ENCODE measurements at places on chromosomes 6 and 20. TPM values are rescaled to one million over a fixed set of nuclear protein-coding genes. Genes with fewer than 3 reads are reported as not detected.

DNA sequence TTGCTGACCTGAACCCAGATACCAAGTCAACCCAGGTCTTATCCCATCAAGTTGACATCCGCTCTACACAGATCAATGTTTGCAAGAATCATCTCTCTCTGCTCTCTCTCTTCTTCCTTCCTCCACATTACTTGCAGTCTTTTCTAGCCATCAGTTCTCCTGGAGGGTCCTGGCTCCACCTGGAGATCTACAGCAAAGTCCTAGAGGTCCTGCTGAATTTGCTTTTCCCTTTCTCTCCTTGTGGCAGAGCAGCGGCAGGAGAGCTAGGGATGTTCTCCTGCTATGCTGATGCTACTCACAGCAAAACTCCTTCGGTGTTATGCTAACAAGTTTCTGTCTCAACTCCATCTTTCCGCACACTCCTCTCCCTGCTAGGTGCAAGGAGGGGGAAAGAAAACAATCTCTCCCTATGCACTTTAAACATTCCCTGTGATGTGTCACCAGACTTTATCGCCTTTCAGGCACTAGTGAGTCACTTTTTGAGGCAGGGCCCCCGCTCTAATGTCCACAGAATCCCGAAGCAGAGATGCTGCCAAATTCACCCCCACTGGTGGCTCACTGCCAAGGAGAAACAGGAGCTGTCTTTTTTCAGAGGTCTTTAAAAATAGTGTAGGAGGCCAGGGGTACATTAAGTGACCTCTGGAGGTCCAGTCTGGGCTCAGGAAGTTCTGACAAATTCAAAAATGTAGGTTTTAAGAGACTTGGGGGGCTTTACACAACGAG, 62.6 kb downstream of the FAM50B start:
- peak; percentile 93 for DNase-seq

- peak; percentile 25 for DNase-seq
Observed at GRCh38 chr6:31332637-31333602, 24.1 kb downstream of the HLA-B start.

DNA sequence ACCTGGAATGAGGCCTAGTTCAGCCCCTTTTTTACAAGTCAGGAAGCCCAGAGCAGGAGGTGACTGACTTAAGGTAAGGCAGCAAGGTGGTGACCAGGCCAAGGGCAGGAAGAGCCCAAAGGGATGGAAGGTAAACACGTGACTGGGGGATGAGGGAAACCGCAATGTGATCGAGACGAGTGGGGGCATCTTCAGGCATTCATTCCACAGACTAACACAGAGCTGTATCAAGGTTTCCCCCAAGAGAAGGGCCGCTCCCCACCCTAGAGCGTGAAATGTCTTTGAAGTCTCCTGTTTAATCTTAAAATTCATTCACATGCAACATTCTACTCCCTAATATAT, 76.3 kb upstream of the PIM1 start:
- no peak for DNase-seq

- no peak for DNase-seq
Observed at GRCh38 chr6:3252861-3253596, 5.7 kb upstream of the PSMG4 start.

GRCh38 chr6:160041608-160042007, 72.7 kb downstream of the IGF2R start:
- peak; percentile 54 for DNase-seq

DNA sequence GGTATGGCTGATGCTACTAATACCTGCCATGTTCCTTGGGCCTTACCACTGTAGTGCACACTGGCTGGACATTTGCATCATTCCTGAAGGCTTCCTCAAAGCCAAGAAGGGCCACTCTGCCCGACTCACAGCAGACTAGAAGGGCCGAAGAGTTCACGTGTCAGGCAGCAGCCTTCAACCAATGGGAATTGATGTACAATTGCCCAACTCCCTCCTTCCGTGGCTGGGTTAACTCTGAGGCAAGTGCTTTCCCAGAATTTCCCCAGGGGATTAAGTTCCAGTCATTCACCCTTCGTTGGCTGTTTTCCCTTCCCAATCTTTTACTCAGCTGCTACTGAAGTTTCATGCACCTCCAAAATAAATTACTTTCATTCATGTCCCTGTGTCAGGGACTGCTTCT, 29.8 kb downstream of the PSMB9 start:
- no peak for DNase-seq

C20orf141 gene
- 0.50 TPM for total RNA-seq

ZNF165 gene
- total RNA-seq: 0.43 TPM

SRMS gene
- not detected for total RNA-seq

PXDC1 gene
- 27.6 TPM for total RNA-seq

ZSCAN23 gene
- 0.84 TPM for total RNA-seq
